CD14-positive monocyte (primary cell): ENCODE measurements at places on chromosomes 6 and 20.

DNA sequence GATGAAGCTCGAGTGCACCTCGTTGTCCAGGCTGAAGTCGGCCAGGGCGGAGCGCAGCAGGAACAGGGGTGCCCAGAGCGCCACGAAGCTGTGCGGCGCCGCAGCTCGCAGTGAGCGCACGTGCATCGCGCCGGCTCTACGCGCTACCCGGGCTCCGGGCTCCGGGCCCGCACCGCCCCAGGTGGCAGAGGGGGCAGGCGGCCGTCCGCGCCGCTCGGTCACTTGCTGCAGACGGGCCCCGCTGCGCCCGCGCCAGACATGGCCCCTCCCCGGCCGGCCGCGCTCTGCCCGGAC, 497 bp downstream of the BMP7 start:
- no peak for DNase-seq

DNA sequence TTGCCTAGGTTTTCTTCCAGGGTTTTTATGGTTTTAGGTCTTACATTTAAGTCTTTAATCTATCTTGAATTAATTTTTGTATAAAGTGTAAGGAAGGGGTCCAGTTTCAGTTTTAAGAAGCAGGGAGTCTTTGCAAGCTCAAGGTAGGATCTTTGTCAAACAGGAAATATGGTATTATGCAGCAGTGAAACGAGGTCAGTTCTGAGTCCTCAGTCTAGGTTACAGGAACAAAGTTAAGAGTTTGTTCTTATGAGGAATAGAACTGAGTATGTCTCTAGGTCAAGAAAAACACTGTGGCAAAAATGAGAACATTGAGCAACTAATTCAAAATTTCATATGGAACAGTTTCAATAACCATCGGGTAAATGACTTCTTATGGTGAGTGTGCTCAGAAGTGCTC, 63.6 kb downstream of the GCLC start:
- DNase-seq, result no peak

DNA sequence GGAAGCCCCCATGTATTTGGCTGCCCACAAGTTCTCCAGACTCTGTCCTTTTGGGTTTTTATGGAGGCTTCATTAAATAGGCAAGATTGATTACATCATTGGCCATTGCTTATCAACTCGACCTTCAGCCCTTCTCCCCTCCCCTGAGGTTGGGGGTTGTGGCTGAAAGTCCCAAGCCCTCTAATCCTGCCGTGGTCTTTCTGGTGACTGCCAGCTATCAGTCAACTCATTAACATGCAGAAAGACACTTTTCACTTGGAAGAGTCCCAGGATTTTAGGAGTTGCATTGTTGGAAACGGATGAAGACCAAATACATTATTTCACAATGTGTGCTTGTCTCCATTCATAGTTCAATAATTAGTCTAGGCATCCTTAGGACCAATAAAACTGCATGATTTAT, 9.5 kb downstream of the CDC5L start:
- no peak for DNase-seq

DNA sequence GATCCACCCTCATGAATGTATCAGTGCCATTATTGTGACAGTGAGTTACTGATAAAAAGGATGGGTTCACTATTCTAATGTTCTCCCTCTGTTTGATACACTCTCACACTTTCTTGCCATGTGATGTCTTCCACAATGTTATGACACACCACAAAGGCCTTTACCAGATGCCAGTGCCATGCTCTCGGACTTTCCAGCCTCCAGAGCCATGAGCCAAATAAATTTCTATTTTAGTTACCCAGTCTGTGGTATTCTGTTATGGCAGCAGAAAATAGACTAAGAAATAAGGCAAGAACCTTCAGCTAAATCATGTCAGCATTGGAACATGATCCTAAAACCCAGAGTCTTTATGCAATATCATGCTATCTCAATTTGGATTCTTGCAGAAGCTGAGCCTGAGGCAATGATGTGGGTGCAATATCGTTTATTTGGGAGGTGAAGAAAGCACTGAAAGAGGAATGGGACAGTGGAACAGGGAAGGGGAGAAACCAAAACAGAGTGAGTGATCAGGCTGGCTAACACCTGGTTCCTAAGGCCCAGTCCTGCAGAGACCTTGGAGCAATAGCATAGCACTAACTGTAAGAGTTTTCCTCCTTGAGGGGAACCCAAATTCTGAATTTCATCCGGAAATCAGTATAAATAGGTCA, 130.4 kb upstream of the LRFN2 start:
- no peak for DNase-seq

DNA sequence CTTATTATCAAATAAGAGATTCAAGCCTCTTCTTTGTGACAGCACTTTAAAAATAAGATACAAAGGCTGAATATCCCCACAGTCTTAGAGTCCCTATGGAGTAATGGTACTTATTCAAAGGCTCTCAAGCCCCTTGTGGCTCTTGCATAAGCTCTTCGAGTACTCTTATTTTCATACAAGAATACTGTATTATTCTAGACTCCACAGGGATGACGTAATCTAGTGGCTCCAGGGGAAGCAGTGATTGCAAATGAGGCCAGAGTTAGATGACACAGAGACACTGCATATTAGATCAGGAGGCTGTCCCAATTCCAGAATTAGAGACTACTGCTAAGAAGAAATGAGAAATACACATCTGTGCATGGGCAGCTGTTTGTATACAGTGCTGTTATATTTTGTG, 1195.9 kb upstream of the MAP3K7 start:
- DNase-seq, result no peak

- no peak for DNase-seq
Observed at GRCh38 chr20:44784688-44785087, 25.7 kb downstream of the RIMS4 start.

DNA sequence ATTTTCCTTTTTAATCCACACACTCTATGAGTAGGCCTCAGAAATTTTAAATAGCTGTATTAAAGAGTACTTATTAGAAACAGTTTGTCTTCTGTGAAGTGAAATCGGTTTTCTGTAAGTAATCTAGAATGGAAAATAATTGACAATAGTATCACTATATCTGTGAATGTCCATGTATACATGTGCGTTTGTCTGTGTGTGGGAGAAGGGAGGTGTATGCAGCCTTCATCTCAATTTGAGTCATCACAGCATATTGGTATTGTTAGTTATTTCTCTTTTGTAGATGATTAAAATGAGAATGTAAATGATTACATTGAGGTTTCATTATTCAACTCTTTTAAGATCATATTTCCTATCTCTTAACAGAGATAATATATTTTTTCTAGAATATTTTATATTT, 206.0 kb downstream of the EYS start:
- DNase-seq, result no peak

GRCh38 chr20:50434653-50435396, 75.4 kb upstream of the PTPN1 start:
- peak; percentile 28 for DNase-seq

- no peak for DNase-seq
Observed at GRCh38 chr6:159358562-159358961, 189.4 kb downstream of the FNDC1 start.

GRCh38 chr6:109466212-109466923, 10.8 kb upstream of the MICAL1 start:
- no peak for DNase-seq

- DNase-seq, result no peak
Observed at GRCh38 chr6:36443471-36444428, 950 bp downstream of the KCTD20 start.

GRCh38 chr6:111824608-111825337, 48.5 kb downstream of the FYN start:
- DNase-seq, result no peak

DNA sequence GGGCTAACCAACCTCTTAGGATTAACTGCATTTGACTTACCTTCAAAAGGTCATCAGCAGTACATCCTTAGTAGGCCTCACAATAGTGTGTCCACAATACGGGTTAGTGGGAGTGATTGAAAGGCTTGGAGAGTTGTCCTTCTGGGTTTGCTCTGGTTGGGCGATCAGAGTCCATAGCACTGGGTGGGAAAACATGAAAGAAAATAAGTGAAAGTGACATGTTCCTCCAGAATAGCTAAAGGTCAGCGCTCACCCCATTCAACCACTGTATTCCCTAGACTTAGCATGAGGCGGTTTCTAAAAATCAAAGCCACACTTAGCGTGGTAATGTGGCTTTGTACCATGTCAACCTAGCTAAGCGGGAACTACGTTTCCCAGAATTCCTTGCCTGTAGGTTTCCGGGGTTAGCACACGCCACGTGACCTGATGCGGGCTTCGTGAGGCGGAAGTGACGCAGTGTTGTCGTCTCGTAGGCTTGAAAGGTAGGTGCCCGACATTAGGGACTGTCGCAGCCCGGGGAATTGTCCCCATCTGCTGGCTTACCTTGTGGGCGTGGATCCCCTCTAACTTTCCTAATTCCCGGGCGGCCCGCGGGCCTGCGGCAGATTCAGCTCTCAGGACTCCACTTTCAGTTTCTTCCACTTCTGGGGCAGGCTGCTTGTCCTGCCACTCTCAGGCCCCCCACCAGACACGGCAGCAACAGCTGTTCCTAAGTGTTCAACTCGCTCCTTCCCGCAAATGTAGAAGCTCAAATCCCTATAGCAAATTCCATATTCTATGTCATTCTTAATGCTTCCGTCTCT, 19.8 kb upstream of the SCP2D1 start:
- peak; percentile 90 for DNase-seq

GRCh38 chr6:41584668-41585205, 38.6 kb downstream of the FOXP4 start:
- DNase-seq, result no peak

GRCh38 chr6:110664933-110665332, 150.3 kb downstream of the CDK19 start:
- peak; percentile 92 for DNase-seq

GRCh38 chr6:80547827-80548226, 441.4 kb downstream of the BCKDHB start:
- DNase-seq, result no peak

- no peak for DNase-seq
Observed at GRCh38 chr6:137665342-137665934, 171.2 kb upstream of the OLIG3 start.

GRCh38 chr20:53149890-53150205, 177.7 kb downstream of the TSHZ2 start:
- DNase-seq, result no peak

- DNase-seq, result no peak
Observed at GRCh38 chr6:17831135-17831534, 124.4 kb upstream of the NUP153 start.

GRCh38 chr6:89386917-89387491, 25.1 kb downstream of the RRAGD start:
- no peak for DNase-seq

GRCh38 chr20:42855896-42856295, 333.8 kb downstream of the PTPRT start:
- DNase-seq, result no peak

- peak; percentile 89 for DNase-seq
Observed at GRCh38 chr6:81752921-81753710, 635 bp upstream of the TENT5A start.

DNA sequence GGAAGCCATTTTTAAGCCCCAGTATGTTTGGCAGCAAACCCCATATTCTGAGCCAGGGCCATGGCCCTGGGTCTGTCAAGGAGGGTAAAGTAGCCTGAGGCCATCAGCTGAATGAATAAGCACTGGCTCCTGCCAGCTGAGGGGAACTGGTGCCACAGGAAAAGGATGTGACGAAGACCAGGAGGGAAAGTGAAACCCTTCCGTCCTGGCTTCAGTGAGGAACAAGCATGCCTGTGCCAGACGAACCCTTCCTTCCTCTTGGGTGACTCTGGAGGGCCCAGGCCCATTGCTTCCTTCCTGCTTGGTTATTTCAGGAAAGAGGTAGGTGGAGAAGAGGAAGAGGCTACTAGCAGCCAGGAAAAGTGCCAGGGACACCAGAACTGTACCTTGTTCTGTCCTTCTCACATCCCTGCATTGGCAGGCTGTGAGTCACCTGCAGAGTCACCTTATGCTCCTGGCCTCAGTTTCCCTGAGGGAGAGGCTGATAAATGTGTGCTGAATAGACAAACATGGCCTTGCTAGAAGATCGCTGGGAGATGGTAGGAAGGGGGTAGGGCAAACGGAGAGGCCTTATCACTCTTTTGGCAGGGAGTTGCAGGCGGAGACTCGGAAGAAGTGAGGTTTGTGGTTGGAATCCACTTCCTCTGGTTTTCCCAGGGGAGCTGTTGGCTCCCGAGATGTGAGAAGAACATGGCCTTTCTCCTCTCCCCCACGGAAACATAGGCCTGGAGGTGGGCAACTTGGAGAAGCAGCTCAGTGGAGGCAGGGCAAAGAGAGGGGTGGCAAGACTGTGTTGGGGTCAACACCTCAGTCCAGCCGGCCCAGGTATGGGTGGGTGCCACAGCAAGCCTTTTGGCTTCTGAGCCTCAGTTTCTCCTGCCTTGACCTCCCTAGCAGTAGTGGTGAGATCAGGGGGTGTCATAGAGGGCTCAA, 37.4 kb downstream of the COX4I2 start:
- peak; percentile 92 for DNase-seq

DNA sequence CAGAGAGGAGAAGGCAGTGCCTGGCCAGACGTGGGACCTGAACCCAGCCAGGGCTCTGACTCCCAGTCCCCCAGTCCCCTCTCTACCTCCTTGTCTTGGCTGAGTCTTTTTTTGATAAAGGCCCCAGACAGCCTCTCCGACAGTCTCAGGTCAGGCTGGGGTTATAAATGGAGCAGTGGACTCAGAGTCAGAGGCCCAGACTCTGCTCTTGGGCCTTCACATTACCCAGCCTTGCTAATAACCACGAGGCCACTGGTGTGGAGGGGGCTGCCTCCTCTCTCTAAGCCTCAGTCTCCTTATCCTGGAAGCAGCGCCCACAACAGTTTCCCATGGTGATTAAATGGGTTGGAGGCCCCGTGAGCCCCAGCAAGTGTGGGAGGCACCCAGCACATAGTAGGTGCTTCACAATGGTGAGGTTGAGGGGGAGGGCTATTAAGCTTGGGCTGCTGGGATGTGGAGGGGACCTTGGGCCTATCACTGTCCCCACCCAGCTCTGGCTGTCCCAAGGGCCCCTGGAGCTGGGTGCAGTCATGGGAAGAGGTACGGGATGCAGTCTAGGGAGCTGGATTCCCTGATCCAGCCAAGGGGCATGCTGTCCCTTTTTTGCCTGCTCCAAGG, 35.7 kb downstream of the TGM2 start:
- DNase-seq, result no peak

- DNase-seq, result no peak
Observed at GRCh38 chr6:31683591-31683990, 2.7 kb upstream of the LY6G5C start.

- no peak for DNase-seq
Observed at GRCh38 chr6:139265512-139266190, 26.1 kb downstream of the TXLNB start.

DNA sequence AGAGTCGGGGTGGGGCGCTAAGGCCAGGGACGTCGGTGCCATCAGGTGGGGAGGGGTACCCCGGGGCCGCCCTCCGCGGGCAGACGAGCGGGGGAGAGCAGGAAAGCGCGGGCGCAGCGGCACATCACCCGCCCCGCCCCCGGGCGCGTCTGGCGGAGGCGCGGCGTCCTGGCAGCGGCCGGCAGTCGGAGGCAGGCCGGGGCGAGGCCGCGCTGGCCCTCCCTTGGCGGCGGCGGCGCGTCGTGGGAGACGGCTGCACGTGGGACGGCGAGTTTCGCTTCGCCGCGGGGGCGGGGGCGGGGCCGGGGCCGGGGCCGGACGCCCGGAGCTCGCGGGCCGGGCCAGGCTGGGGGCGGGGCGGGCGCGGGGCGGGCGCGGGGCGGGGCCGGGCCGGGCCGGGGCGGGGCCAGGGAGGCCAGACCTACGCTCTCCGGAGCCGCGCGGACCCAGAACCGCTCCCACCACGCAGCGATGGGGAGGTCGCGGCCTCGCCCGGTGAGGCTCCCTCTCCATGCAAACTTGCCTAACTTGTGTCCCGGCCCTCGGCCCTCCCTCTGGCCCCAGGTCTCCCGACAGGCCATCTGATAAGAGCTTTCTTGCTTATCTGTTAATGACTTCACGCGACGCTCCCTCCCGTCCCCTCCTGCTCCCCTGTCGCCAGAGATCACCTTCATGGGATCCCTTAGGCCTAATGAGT, 12.5 kb downstream of the ITPR3 start:
- peak; percentile 46 for DNase-seq

GRCh38 chr6:12233693-12234571, 56.2 kb upstream of the EDN1 start:
- peak; percentile 85 for DNase-seq
